ENCODE measurements at places on chromosomes 3 and 15.
A peak's percentile ranks its signal among the peaks of the same experiment; 100 is the strongest.

DNA sequence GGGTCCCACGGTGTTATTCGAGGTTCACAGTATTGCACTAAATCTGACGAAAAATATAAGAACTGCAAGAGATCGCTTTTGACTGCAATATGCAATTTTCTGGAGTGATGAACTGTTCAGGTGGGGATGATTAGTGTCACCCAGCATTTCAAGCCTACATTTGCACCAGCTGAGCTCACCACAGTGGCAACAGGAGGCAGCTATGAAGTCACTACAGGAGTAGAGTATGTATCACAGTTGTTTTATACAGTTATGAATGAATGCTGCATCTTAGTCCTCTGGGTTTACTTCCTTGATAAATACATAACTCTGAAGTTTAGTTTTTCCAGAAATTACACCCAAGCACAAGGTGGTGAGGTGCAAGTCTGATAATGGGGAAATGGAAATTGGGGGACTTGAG lies 69.6 kb downstream of the CHSY1 start:
- DNase-seq = no peak

GRCh38 chr3:30231277-30232141 lies 374.9 kb upstream of the TGFBR2 start:
- no peak for DNase-seq

- DNase-seq = peak; percentile 18
These were observed 997 bp downstream of the FYCO1 start for GRCh38 chr3:45994419-45995235.

DNA sequence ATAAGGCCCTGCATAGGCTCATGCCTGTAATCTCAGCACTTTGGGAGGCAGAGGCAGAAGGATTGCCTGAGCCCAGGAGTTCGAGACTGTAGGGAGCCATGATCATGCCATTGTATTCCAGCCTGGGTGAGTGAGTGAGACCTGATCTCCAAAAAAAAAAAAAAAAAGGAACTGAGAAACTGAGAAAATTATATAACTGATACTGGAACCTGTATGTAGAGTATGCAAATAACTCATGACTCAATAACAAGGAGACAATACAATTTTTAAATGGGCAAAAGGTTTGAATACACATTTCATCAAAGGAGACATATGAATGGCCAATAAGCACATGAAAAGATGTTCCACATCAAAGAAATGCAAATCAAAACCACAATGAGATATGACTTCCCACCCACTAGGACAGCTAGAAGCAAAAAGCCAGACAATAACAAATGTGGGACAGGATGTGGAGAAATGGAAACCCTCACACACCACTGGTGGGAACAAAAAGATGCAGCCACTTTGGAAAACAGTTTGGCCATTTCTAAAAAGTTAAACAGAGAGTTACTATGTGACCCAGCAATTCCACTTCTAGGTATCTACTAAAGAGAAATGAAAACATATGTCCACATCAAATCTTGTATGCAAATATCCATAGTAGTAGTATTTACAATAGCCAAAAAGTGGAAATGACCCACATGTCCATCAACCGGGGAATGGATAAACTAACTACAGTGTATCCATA lies 70.7 kb downstream of the IQSEC1 start:
- DNase-seq = no peak
